ENCODE measurements at places on chromosomes 13 and 19. TPM values are rescaled to one million over a fixed set of nuclear protein-coding genes. Genes with fewer than 3 reads are reported as not detected.

Gene GPR4
- not detected for total RNA-seq

DNA sequence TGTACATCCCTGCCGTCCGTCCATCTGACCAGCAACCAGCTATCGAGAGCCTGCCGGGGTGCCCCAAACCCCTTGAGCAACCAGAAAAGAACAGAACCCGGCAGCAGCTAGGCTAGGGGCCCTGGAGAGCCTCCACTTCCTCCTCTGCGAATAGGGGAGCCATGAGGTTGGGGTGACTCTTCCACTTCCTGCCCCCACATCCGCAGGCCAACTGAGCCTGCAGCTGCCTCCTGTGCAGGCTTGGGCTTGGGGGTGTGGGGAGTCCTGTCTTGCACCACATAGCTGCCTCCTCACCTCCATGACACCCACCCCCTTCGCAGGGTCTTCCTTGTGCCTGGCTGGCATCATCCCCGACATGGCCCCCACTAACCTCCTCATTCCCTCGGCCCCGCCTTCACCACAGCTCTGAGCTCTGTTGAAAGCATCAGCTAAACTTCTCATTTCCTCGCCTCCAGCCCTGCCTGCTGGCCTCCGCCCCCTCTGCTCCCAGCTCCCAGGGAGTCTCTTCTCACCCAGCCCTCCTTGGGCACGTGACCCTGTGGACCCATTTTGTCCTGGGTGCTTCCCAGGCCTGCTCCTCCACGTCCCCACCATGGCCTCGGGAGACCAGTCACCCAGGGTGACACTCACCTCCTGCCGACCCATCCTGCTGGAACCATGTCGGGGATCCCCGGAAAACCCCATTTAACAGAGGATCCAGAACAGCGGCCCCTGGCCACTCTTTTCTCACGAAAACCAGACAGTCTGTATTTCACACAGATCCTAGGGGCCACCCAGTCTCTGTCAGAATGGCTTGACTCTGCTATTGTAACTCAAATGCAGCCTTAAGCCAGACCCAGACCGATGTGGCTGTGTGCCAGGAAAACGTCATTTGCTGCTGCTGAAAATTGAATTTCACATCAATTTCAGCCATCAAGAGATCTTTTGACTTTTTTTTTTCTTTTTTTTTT, 50.4 kb downstream of the MYO9B start:
- no peak for DNase-seq

DNA sequence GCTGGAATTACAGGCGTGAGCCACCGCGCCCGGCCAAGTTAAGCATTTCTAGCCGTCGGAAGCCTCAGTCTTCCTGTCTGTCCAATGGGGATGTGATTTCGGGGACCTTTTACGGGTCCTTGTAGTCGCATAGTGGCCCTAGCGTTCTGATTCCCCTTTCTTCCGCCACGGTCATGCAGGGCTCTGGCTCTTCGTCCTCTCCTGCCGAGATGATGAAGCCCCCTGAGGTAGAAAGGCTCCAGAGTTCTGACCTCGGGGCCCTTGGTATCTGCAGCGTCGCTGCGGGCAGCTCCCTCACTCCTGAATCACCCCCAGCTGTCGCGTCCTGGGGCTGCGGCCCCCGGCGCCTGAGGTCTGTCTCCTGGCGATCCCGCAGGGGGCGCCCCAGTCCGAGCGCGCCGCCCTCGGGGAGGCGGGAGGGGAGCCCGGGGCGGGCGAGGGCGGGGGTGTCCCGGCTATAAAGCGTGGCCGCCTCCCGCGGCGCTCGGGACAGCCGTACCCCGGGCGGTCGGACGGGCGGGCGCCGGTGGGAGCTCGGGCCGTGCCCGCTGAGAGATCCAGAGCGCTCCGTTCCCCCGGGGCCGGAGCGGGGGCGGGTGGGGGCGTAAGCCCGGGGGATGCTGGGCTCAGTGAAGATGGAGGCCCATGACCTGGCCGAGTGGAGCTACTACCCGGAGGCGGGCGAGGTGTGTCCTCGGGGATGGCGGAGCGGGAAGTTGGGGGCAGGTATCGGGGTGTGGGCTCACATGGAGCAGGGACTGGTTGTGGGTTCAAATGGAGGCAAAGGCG, at the start of gene FOXA3:
FOXA3 (plus strand) TSS at position 487 of the 789 bp plus-strand sequence; CDS start at position 618, 131 bp downstream.
- peak; percentile 71 for DNase-seq

GRCh38 chr19:5290336-5291262, 50.0 kb downstream of the PTPRS start:
- no peak for DNase-seq

DNA sequence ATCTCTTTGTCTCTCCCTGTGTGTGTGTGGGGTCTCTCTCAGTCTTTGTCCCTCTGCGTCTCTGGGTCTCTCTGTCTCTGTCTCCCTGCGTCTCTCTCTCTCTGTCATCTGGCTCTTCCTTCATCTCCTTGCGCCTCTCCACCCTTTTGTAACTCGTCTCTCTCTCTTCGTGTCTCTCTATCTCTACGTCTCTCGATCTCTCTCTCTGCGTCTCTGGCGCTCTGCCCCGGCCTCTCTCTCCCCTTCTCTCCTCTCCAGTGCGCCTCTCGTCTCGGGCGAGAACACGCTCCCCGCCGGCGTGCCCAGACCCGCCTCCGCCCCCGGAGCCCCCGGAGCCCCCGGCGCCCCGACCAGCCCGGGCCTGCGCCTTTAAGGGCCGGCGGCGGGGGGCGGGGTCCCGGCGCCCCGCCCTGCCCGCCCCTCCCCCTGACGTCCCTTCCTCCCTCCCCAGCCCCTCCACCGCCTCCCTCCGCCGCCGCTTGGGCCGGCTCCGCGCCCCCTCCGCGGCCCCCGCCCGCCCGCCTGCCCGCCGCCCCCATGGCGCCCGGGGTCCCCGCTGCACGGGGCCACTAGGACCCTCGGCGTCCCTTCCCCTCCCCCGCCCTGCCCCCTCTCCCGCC, at the start of gene MARK4:
MARK4 (plus strand) TSS at position 440 of the 620 bp plus-strand sequence. CDS start 318 bp downstream, outside the sequence.
- peak; percentile 23 for DNase-seq

- DNase-seq: no peak
Observed at GRCh38 chr13:79522583-79522982, 41.6 kb downstream of the NDFIP2 start.

GRCh38 chr13:59442944-59443486, 720.7 kb downstream of the DIAPH3 start:
- DNase-seq: no peak

Gene CLIP3
- total RNA-seq: 16.2 TPM

DNA sequence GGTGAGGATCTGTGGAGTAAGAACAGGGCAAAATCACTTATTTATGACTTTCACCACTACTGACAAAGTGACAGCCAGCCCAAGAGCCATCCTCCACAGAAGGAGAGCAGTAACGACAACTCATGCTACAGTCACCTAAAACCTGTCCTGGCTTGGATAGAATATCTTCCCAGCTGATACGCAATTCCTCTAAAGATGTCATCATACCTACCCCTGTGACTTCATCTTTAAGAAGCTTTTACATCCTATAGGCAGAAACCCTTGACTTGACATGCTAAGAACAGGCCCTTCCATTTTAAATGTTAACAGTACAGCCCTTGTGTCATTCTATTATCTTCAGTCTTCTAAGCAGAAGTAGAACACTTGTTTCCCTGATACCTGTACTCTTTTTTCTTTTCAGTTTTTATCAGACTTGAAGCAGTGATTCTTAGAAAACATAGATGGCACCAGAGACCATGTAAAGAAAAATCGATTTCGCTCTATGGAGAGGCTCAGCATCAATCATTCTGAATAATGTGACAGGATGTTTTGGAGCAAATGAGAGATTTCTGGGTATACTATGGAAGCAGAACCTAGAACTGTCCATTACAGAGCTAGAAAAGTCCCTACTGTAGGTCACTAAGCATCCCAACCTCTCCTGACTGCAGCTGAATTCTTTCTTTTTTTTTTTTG, 20.1 kb downstream of the STOML3 start:
- no peak for DNase-seq

Gene ZNF576
- 15.5 TPM for total RNA-seq

Gene IL11
- 2.8 TPM for total RNA-seq

Gene REXO1
- 42.8 TPM for total RNA-seq

- DNase-seq: no peak
Observed at GRCh38 chr19:52258426-52258825, 11.0 kb upstream of the ZNF766 start.

GRCh38 chr13:40114305-40114896, 458.9 kb downstream of the COG6 start:
- no peak for DNase-seq

GRCh38 chr19:16589917-16590316, 17.7 kb upstream of the SLC35E1 start:
- no peak for DNase-seq

Gene STK24
- total RNA-seq: 105 TPM

GRCh38 chr19:17688853-17689595, 870 bp upstream of the UNC13A start:
- DNase-seq: no peak

Gene OVOL3
- not detected for total RNA-seq

Gene KRI1
- 32.1 TPM for total RNA-seq

- no peak for DNase-seq
Observed at GRCh38 chr13:21383090-21383489, 76.0 kb downstream of the ZDHHC20 start.

Gene CGB1
- total RNA-seq: not detected

DNA sequence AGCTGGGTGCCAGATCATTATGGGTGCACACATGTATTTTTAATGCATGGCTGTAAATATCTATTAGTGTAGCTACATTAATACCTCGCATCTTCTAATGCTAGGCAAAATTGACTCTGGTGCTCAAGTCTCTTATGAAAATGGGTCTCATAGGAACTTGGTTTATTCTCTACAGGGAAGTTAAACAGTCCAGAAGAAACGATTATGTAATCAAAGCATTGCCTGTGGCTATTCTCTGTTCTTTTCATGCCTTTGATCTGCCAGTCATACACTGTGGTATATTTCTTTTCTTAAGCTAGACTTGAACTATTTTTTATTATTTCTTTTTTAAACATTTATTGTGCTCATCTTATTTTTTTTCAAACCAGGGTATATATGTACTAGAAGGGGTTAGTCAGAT, 1015.0 kb downstream of the SLITRK1 start:
- no peak for DNase-seq

DNA sequence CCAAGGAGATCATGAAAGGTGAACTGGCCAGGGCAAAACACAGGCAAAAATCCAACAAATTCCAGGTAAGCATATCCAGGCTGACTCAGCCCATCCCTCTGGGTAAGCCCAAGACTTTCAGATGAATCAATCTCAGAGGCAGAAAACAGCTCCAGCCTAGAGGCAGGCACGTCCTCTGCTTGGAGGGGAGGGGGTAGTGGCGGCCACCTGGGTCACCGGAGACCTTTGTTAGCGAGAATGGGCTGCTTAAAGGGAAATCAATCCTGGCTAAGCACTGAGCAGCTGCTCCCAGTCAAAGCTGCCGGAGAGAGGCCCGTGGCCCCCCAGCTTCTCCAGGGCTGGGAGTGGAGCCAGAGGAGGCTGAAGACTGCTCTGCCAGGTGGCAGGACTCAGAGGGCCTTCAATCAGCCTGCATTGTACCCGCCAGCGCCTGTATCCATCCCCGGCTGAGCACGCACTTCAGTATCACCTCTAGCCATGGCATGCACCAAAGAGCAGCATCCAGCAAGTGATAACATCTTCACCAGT, 48.2 kb downstream of the PIN1 start:
- peak; percentile 17 for DNase-seq

Gene CPT1C
- 53.1 TPM for total RNA-seq

DNA sequence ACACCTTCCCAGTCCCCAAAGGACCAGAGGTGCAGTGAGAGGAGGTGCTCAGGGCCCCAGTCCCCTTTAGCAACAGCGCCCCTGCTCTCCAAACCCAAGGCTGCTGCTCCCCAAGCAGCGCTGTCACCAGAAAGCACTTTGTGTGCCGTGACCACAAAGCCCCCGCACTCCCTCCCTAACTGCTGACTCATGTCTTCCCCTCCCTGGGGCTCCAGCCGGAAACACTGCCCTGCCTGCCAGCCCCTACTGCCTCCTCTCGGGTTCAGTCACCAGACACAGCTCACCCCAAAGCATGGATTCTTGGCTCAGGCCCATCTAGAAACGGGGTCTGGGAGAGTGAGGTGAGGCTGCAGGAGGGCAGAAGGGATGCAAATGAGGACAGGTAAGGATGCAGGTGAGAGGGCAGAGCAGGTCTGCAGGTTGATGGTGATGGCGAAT, 4.9 kb upstream of the TNFSF14 start:
- no peak for DNase-seq

DNA sequence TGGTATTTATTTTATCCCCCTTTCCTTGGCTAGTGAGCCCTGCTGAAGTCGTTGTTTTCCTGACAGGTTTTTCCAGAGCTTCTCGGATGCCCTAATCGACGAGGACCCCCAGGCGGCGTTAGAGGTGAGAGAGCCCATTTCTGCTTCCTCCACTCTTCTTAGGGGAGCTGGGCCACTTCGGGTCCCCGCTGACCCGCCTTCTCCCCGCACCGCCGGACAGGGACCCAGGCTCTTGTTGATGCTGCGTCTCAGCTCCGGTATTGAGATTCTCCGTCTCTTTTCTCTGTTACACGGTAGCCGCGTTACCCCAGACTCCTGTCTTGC, 306 bp downstream of the SUGT1 start:
- no peak for DNase-seq

DNA sequence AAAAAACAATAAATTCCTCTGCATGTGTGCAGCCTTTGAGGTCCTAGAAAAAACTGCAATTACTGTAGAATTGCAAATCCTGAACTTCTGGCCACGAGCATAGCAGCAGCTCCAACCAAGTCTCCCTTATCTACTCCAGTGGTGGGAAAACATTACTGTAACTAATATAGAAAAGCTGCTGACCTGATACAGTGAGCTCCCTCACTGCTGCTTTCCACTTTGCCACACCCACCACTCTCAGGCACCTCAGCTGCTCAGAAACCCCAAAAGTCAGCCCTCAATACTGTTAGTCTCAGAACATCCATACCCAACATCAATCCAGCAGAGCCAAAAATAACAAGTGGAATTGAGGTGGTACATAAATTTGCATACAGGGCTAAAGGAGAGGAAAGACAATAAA, 192.5 kb downstream of the POU4F1 start:
- DNase-seq: no peak

Gene TMPRSS9
- not detected for total RNA-seq

- DNase-seq: no peak
Observed at GRCh38 chr13:20141238-20142022, 19.4 kb downstream of the GJA3 start.

Gene AMER2
- 0.07 TPM for total RNA-seq

Gene NCAN
- 0.36 TPM for total RNA-seq

GRCh38 chr13:75771818-75772217, 135.7 kb downstream of the LMO7 start:
- no peak for DNase-seq

Measured in progenitor cell of endocrine pancreas (in vitro differentiated cells).